ENCODE measurements at places on chromosomes 7 and 10. TPM values are rescaled to one million over a fixed set of nuclear protein-coding genes. Genes with fewer than 3 reads are reported as not detected.

DNA sequence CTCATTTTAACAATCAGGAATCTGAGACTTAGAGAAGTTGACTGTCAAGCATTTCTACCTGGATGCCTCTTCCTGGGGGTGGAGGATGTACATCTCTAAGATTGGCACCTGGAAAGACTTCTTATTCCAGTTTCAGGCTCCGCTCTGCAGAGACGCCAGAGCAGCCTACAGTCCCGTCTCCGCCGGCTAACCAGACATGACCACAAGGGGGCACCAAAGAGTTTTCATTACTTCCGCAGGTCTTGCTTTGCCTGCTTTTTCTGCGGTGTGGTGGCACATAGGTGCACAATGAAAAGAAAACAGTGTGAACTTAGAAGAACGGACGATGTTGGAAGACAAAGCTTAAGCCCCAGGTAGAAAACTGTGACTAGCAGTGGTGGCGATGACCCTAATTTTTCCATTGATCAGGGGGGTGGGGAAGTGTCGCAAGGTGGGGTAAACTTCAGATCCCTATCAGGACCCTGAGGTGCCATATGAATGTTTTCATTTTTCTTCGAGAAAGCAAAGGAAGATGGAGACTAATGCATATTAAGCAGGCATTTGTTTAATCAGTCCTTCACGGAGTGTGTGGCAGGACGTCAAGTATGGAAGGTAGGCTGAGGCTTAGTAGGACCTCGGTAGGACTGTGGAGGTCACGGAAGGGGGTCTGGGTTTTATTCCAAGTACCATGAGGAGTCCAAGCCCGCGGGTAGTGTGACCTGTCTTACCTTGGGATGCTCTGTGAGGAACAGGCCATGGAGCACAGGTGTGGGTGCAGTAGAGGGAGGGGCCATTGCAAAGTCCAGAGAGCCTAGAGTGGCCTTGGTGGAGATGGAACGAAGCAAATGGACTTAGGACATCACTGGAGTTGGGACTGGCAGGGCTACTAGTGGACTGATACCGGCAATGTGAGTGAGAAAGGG, 60.1 kb upstream of the SORCS3 start:
- DNase-seq, result peak; percentile 90

CLDN4 gene
- total RNA-seq, result 0.94 TPM

DNA sequence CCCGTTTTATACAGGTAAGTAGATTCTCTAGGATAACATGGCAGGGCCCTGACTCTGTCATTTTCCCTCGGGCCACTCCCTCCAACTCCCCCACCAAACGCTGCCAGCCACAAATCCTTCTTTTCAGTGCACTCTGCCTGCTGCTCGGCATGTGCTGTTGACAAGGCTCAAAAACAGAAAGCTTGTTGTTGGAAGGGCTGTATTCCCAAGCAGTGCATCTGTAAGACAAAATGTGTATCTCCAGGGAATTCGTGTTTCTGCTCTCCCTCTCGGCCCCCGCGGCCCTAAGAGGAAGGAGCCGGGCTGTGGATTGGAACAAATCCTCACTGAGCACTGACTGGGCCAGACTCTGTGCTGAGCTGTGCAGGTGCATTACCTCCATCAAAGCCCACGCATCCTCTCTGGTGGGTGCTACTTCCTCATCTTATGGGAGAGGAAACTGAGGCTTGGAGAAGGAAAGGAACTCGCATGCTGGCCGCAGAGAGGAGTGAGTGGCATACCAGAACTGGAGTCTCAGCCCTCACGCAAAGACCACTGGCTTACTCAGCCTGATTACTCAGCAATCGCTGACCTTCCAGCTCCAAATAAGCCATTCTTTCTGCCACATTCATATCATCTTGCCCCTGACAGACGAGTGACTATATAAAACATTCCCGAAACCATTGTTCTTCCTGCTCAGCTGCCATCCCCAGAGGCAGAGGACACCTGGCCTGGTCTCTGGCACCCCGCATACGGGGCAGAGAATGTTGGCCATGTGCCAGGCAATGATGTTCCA, 33.5 kb upstream of the ENO4 start:
- no peak for DNase-seq

MSMB gene
- not detected for total RNA-seq

PCBD1 gene
- 61.9 TPM for total RNA-seq

DNA sequence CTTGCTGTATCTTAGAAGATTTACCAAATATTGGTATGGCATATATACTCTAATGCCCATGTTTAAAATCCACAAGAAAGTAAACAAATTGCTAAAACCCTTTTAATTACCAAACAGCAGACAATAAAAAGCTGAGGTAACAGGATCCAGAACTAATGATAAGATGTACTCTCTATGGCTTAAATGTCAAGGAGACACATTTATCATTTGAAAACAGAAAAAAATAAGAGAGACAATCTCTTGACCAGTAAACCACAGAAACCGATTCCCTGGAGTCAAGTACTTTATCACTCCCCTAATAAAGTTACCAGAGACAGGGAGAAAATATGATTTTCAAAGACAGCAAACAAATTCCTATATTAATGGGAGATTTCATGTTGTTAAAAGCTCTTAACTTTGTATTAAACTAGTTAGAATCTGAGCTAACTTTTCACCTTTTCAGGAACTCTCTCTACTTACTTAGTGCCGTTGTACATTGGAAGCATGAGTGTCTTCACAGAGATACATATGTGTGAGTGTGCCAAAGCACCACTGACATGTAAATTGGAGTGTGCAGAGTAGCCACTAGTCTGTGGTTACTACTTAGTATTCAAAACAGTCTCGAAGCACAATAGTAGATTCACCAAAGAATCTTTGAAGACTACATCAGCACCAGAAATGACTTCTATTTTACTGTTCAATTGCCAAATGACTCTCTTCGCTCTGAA, 44.2 kb downstream of the TSPAN12 start:
- DNase-seq, result no peak

CCDC146 gene
- total RNA-seq, result 35.7 TPM

GRCh38 chr10:75127471-75127870, 16.0 kb downstream of the SAMD8 start:
- no peak for DNase-seq

C7orf25 gene
- total RNA-seq, result 21.2 TPM

- DNase-seq, result no peak
Measured at GRCh38 chr7:34327681-34328080, 330.3 kb upstream of the NPSR1 start.

DNA sequence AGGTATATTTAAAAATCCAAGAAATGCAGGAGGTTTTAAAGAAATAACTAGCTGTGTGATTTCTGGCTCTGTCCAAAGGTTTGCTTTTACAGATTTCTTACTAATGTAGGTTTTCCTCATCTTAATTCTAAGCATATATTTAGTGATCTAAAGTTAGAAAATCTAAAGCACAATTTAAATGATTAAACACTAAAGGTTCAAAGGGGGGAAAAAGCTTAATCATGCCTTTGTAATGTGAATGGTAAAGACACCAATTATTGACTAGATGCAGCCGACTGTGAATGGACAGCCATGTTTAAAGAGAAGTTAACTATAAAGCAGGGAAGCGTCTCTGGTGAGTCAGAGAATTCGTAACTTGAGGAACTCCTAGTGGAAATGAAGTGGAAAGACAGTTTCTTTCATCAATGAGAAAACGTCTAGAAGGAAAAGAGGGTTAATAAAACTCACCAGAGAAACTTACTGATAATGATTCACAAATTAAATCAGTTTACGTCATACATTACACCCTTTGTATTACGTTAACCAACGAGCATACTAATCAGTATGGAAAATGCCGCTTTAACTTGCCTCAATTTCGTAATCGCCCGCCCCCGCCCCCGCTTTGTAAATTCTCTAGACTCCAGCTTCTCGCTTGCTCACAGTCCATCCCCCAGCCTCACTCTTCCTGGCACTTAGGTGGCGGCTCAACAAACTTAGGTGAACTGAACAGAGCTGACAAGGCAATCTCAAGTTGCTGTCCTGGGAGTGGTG, 1.1 kb upstream of the HBP1 start:
- peak; percentile 77 for DNase-seq

- DNase-seq, result no peak
Measured at GRCh38 chr7:50988465-50988864, 205.8 kb upstream of the GRB10 start.

DNA sequence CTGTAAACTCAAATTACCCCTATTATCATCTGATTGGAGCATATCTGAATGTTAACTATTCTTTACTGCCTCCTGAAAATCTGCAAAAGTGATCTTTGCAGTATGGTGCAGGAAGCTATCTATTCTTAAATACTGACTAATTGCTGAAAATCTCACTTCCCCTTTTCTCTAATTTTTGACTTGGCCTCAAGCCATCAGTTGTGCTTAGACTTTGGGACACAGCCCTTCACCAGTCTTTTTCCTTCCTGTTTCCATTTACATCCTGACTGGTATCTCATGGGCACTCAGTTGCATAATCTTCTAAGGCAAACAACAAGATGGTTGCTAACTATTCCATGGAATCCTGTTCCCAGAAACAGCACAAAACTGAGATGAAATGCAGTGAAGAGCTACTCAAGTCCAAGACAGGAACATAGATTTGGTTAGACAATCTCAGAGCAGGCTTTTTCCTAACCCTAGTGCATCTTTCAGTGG, 228.5 kb downstream of the SORCS1 start:
- DNase-seq, result no peak

PIK3AP1 gene
- 6.6 TPM for total RNA-seq

- DNase-seq, result no peak
Measured at GRCh38 chr7:117588352-117588794, 108.5 kb downstream of the CFTR start.

DNA sequence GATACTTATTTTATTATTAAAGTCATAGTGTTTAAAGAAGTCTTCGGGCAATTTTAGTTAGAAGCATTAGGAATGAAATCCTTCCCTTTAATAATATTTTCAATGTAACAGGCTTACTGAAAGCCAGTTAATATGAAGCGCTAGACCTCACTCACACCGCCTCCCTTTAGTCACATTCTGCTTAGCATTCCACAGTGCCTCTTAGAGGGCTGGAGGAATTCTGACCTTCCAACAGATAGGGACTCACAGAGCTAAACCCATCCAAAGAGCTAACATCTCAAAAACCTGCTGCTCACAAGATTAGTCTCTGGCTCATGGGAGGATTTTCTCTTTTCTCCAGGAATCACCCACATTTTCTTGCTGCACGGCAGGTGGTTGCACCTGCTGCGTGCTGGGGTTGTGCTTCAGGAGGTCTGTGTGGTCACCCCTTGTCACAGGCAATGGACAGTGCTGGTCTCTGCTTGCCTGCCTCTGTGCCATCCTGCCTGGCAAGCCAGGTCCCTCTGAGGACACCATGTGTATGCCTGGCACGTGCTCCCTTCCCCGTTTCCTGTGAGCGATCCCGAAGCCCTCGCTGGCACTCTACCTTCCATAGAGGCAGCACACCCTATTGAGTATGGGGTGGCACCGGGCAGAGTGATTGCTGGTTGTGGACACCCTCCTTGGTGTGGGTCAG, 91.8 kb downstream of the KLF6 start:
- DNase-seq, result peak; percentile 36

- no peak for DNase-seq
Measured at GRCh38 chr7:104661575-104661974, 333.2 kb downstream of the LHFPL3 start.

- DNase-seq, result no peak
Measured at GRCh38 chr10:71039551-71039950, 151.2 kb upstream of the PCBD1 start.

DNA sequence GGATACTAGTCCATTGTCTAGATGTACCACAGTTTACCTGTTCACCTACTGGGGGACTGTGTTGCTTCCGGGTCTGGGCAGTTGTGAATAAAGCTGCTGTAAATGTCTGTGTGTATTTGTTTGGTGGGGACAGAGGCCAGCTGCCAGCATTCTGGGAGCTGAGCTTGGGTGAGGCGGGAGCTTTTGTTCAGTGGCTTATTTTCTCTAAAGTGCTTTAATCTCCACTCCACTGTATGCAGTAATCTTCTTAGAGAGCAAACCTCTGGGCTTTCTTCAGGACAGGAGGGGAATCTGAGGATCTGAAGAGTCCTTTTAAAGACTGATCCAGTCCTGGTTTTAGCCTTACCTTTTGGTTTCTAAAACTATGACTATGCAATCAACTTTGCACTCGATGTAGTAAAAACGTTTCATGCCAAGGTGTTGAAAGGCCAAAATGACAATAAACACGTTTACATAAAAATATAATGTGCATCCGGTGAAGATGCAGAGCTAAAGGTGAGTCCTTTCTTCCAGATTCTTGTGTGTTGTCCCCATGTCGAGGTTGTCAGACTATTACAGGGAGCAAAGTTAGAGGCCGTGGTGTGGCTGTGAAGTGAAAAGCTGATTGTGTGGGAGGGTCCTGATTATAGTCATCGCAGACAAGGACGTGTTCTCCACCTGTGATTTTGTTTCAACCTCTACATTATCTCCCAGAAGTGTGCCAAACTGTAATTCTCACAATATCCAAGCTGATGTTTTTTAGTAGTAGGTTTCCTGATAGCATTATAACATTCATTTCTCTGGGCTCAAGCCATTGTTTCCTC, 279.8 kb downstream of the CAMK1D start:
- DNase-seq, result no peak

DNA sequence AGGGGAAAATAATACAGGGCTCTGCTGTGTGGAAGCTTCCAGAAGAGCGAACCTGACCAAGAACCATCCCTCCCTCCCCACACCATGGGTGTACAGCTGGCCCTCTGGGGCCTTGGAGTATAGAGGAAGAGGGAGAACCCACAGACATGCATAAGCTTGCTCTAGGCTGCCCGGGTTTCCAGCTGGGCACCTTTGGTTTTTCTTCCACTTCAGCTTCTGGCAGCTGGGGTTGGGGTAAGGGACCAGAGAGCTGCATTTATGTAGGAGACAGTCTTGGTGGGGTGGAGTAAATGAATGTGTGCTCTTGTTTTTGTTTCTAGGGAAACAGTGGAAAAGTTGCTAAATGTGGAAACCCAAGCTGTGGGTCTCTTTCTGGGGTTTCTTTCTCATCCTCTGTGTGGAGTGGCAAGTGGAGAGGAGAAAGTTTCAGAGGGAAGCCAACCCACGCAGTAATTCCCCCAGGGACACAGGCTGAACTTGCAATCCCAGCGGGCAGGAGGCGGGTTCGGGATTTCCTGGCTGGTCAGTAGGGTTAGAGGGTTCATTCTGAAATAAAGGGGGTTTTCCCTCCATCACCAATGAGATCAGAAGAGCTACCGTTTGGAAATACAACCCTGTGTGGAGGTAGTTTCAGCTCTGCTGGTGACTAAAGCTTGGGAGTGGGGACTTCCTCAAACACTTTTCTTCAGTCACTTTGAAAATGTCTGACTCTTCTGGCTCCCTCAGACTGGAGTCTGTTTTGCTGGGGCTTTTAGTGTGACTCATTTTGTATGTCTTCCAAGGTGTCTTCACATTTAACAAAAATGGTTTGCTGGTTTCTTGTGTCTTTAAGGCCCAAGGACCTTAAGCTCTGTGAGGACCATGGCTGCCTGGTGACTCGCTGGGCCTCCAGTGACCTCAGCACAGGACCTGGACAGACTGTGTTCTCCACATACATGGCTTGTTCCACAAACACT, 22.2 kb upstream of the SRGN start:
- DNase-seq, result no peak

DNA sequence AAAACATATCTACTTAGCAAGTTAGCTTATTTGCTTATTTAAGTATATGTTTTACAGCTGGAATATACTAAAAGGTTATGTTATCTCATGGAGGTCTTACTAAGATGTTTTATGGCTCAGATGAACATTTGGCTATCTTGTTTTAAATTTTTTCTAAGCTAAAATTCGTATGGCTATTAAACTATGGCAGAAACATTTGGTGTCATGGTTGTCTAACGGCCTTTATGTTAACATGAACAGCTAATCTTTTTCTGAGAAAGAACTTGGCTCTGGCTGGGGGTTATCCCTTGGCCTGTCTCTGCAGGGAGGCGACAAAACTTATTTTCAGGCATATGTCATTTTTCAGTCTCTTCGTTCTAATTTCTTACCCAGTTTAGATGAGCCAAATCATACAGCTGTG, 101.5 kb upstream of the MTPN start:
- no peak for DNase-seq

Data from testis (tissue), 5 donors.